ENCODE measurements at places on chromosomes 2 and 18. TPM values are rescaled to one million over a fixed set of nuclear protein-coding genes. Genes with fewer than 3 reads are reported as not detected.

The CYP27C1 gene
- 10.1 TPM for total RNA-seq

The RIF1 gene
- 64.3 TPM for total RNA-seq

The IL36B gene
- total RNA-seq = not detected

The RPL37A gene
- 3,339 TPM for total RNA-seq

The EEF1B2 gene
- 614 TPM for total RNA-seq

The GCG gene
- total RNA-seq = 0.27 TPM

The CYTIP gene
- total RNA-seq = 0.35 TPM

The REG3G gene
- not detected for total RNA-seq

The TOGARAM2 gene
- total RNA-seq = not detected

The IL37 gene
- not detected for total RNA-seq

The PCARE gene
- total RNA-seq = not detected

The UPP2 gene
- total RNA-seq = not detected

The CACNB4 gene
- 6.0 TPM for total RNA-seq

The GPBAR1 gene
- total RNA-seq = 0.14 TPM

The CTLA4 gene
- total RNA-seq = 1.3 TPM

The KLF11 gene
- total RNA-seq = 8.5 TPM

The WNT6 gene
- not detected for total RNA-seq

The APOB gene
- total RNA-seq = 0.09 TPM

The ZSWIM2 gene
- not detected for total RNA-seq

The ZNF396 gene
- total RNA-seq = 3.6 TPM

The SERPINB7 gene
- not detected for total RNA-seq

The TRIM43B gene
- total RNA-seq = not detected

The GPR39 gene
- 0.25 TPM for total RNA-seq

The UGT1A3 gene
- not detected for total RNA-seq

The CYBRD1 gene
- total RNA-seq = 11.8 TPM

The GAREM1 gene
- 11.0 TPM for total RNA-seq

The TPO gene
- not detected for total RNA-seq

The NT5DC4 gene
- not detected for total RNA-seq

The TLX2 gene
- total RNA-seq = not detected

The LBX2 gene
- not detected for total RNA-seq

The LIPG gene
- 32.4 TPM for total RNA-seq

The EN1 gene
- 12.6 TPM for total RNA-seq

The FSIP2 gene
- total RNA-seq = 10.1 TPM

The KIF3C gene
- 56.2 TPM for total RNA-seq

The PLCD4 gene
- 0.37 TPM for total RNA-seq

The GGCX gene
- total RNA-seq = 43.7 TPM

The AFF3 gene
- 20.9 TPM for total RNA-seq

The ABCG5 gene
- total RNA-seq = not detected

The DNAH7 gene
- total RNA-seq = 1.5 TPM

The ROCK2 gene
- 53.7 TPM for total RNA-seq

The CTDSP1 gene
- 46.4 TPM for total RNA-seq

The LYG2 gene
- not detected for total RNA-seq

The KIF5C gene
- total RNA-seq = 63.3 TPM

The ICA1L gene
- 15.1 TPM for total RNA-seq

The ITGA4 gene
- total RNA-seq = 75.6 TPM

The SPHKAP gene
- not detected for total RNA-seq

The CYRIA gene
- 10.2 TPM for total RNA-seq

The YES1 gene
- total RNA-seq = 58.7 TPM

The PGAP1 gene
- 45.1 TPM for total RNA-seq

The ERBB4 gene
- total RNA-seq = 10.2 TPM

The DUSP19 gene
- 4.7 TPM for total RNA-seq

The ZNF514 gene
- total RNA-seq = 22.6 TPM

The RRM2 gene
- 203 TPM for total RNA-seq

The C1QL2 gene
- not detected for total RNA-seq

All from neural crest cell (in vitro differentiated cells).